ENCODE measurements at places on chromosomes 5 and 9.
A peak's percentile ranks its signal among the peaks of the same experiment; 100 is the strongest.

DNA sequence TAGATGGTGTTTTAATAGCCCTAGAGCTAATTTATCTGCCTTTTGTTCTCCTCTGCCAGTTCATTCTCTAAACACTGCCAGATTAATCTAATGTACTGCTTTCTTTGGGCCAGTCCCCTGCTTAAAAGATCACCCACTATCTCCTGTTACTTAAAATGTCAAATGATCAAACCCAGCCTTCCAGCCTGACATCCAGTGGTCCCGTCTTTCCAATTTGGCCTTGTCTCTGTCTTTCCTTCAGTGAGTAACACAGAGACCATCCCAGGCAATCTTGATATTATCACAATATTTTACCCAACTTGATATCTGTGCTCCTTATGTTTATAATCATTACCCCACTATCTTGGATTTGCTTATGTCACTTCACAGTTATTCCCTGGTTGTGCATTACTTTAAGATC, 12.0 kb downstream of the PRR16 start:
- DNase-seq: no peak

- DNase-seq: peak; percentile 45
Measured at GRCh38 chr5:32443145-32443540, 1.4 kb downstream of the ZFR start.

- DNase-seq: no peak
Measured at GRCh38 chr5:120518581-120518980, 54.5 kb downstream of the PRR16 start.

DNA sequence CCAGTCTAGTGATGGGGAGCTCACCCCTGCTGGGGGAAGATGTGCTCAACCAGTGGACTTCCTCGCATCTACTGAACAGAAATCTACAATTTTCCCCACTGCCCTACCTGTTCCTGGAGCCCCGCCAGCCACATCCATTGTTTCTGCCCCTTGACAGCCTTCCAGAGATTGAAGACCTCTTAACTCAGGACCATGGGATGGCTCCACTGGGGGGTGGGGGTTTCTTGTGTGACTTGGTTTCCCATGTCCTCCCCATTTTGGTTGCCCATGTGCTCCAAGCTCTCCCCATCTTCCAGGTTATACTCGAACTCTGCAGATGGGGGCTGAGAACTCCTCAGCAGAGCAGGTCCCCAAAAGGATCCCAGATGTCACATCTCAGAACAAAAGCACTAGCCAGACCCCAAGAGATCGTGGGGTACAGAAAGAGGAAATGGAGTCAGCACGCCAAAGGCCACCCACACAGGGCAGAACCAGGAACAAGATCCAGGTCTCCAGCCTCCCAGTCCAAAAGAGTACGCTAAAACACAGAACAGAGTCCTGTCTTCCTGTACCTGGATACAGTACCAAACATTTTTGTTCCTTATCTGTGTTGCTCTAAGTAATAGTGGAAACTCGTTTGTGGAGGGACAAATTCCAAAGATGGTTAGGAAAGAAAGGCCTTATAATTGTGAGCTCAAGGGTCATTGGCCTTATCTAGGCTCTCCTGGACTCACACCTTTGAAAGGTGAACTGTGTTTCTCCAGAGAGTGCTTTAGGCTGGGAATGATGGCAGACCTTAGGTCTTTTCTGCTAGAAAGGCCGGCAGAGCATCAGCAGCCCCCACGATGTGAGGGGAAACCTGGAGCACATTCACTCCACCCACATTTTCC, 15.8 kb downstream of the CORO2A start:
- DNase-seq: no peak

- DNase-seq: no peak
Measured at GRCh38 chr5:77863181-77863580, 87.0 kb upstream of the TBCA start.

All from suppressor macrophage treated with lipopolysaccharide for 1 hour (primary cell).